NCI-H2029 (cell line): ENCODE measurements at places on chromosomes 12 and 14.

GRCh38 chr12:15846887-15847286, 35.3 kb upstream of the STRAP start:
- DNase-seq, result no peak

DNA sequence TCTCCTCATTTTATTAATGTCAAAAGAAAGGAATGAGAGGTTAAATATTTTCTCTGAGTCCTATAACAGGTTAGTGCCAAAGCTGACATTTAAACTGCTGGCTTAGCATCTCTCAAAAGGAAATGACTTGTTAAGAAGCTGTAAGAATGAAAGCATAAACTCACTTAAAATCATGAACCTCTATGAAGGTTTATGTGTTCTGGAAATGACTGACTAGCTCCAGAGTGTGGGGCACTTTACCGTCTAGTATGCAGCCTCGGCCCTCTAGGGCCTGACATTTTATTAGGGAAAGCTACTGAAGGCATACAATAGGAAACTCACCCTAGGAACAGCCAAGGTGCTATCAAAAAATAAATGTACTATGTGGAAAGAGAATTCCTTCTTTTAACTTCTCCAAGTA, 35.1 kb downstream of the SPX start:
- DNase-seq, result no peak

GRCh38 chr12:129269756-129270495, 416.6 kb downstream of the GLT1D1 start:
- DNase-seq, result no peak

DNA sequence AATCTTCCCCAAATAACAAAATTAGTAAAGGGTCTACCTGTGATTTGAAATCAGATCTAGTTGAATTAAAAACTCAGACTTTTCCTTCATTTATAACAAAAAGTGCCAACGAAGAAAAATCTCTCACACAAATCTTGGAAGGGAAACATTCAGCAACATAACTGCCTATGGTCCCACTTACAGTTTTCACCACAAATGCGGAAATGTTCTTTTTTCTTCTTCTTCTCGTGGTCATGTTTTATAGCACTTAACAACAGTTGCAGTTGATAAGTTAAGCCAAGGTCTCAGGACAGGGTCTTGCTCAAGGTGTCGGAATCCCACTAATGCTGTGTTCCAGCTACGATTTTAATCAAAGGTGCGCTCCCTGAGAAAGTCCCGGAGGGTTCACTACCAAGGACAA, 10.1 kb downstream of the RNASE6 start:
- no peak for DNase-seq

- no peak for DNase-seq
Measured at GRCh38 chr12:57813971-57814772, 4.4 kb downstream of the AVIL start.

DNA sequence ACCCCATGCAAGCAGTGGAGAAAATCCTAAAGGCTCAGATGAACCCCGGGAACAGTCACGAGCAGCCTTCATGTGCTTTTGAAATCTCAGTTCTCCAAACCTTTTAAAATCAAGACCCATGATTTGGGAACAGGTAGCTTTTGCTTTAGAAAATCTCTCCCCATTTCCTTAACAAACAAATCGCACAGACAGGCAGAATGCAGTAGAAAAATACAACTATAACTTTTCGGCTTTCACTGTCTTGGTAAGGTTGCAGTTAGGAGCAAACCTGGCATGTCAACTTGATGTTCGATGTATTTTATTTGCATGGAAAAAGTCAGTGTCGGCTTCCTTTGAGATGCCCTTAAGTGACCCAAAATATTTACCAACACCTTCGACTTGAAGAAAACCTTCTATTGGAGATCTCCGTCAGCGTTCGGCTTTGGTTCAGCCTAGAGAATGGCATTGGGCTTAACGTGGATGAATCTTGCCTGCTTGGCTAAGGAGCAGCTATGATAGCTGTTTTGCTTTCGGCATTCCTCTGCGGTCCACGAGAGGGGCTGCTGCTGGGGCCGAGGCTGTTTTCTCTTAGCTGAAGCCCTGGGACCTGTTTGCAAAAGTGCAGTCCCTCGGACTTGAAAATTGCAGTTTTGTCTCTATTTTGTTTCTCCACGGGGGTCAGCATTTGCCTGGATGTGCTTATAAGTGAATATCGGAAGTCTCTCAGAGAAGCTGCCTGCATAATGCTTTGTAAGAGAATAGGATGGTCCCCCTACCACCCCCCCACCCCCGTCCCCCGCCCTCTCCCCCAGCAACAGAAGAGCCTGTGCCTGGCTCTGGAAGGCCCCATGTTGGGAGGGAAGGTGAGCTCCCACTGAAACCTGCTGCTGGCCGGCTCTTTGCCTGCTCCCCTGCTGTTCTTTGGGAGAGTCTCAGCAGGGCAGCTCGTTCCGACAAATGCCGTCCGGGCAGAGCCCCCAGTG, 122.8 kb downstream of the AACS start:
- DNase-seq, result no peak

DNA sequence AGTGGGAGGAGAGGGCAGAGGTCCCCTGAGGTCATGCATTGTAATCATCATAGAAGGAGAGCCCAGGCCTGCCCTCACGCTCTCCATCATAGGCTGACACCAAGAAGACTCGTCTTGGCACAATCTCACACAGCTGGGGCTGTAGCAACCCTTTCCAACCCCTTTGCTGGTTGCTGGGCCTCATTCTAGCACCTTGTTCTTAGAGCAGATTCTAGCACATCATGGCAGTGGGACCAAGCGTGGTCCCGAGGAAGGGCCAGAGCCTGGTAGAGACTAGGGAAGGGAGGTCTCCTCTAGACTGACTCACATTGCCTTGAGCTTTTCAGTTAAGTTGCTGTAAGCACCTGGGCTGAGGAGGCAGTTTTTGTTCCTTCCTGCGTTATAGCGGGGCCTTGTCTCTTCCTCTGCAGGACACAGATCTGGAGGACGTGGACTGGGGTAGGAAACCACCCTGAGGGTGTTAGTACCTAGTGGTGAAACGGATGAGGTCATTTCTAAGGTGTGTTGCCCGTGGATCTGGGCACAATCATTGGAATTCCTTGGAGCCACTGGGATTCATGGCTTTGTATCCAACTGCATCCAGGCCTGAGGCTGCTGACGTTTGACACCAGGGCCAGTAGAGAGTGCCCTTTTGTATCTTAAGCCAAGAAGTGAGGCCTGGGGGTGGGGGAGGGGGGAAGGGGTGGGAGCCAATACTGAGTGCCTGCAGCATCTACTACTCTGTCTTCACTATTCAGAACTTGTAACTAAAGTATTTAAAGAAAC, 19.9 kb downstream of the RPS6KL1 start:
- no peak for DNase-seq

DNA sequence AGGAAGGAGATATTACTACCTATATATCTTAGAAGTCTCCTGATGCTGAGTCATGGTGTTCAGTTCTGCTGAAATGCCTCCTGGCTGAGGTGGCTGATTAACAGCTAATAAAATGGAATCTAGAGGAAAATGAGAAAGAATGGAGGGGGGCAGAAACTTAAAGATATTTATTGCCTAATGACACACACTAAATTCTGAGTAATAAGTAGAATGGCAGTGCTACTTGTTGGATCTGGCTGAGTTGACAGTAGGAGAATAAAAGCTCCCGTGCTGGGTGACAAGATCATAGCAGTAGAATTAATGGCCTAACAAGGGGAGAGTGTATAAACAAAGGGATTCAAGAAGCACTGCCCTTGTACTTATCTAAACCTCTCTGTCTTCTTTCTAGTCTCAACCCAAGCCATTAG, 137.5 kb downstream of the CNTN1 start:
- DNase-seq, result no peak

DNA sequence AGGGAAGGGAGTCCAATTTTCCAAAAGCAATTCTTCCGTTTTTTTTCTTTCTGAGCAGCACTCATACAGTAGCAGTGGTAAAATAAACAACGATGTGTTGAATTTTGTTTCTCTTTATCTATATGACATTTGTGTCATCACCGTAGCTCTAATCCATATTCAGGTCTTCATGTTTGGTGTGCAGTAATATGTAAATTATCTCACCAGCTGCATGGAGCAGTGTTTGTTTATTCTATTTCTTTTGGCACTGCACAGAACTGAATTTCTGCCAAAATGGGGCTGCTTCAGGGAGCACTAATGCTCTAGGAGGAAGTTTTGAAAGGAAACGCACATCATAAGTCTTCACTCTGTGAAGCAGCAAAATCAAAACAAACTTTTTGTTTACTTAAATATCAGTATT, 130.0 kb upstream of the NPAS3 start:
- peak; percentile 100 for DNase-seq

DNA sequence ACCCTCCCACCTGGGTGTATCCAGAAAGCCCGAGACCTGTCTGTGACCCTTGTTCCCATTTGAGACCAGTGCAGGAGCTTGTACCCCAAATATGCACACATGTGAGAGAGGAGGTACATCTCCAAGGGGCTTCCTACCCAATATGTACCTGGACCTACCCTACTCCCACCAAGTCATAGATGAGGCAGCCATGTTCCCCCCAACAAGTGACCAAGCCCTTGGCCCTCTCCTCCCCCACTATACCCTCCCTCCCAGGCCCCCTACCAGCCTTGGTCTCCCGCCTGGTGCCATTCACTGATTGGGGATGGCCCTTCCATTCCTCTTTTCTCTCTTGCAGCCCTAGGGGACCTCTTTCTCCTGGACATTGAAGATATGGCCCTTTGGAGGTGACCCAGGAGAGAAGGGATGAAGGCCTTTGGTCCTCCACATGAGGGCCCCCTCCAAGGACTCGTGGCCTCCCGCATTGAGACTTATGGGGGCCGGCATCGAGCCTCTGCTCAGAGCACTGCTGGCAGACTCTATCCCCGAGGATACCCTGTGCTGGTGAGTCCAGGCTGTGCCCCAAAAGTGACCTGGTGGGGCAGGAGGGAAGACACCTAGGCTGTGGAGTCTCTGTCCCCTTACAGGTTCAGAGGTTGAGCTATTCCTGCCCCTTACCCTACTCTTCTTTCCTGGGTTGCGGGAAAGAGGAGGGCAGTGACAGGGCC, 1.5 kb downstream of the PLEKHG6 start:
- DNase-seq, result no peak
